H7 (cell line): ENCODE measurements at places on chromosomes 12 and 14.

DNA sequence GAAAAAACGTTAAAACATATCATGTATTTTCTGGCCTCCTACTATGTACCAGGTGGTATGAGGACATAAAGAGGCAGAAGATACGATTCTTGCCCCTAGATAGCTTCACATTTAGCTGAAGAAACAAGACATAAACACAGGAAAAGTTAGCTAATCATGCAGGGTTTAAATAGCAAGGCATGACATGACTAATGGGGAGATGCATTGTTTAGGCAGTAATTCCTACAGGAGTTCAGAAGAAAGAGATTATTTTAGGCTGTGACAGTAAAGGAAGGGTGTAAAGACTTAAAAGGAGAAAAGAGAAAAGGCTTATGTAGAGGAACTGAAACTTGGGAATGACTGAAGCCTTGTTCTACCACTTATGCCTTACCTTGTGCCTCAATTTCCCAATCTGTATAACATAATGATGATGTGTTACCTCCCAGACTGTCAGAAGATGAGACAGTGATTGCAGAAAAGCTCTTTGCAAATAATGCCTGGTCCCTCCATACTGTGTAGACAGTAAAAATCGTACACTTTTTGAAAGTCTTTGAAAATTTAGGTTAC lies 44.4 kb downstream of the PRKCH start:
- no peak for DNase-seq

DNA sequence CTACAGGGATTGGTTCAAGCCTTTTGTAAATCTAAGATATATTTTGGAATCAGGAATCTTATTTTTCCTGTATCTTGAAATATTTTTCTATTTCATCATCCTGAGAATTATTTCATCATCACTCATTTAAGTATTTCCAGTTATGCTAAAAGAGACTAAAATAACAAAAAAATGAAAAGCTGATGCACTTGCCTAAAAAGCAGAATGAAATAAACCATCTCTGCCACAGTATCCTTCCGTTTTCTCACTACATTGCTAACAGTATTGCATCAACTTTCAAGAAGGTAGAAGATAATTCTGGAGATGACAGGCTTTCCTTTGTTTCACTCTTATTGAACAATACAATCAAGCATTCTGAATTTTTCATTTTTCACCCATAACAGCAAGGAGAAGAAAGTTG lies 31.1 kb upstream of the EIF5 start:
- DNase-seq, result no peak

DNA sequence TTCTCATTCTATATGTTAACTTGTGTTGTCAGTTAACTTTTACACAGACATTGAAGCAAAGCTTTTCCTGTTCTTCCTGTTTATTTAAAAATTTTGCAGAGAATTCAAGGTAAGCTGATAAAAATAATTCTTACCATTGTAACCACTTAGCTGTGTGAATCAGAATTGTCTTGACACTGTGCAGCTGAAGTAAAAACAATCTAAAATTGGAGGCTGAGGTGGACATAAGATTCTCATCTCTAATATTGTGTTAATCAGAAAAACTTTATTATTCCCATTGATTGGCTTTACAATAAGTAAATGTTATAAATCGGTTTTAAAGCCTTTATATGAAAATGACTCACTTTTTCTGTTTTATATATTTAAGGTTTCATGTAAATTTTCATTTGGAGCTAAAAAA lies 240.3 kb upstream of the PLEKHG7 start:
- no peak for DNase-seq

DNA sequence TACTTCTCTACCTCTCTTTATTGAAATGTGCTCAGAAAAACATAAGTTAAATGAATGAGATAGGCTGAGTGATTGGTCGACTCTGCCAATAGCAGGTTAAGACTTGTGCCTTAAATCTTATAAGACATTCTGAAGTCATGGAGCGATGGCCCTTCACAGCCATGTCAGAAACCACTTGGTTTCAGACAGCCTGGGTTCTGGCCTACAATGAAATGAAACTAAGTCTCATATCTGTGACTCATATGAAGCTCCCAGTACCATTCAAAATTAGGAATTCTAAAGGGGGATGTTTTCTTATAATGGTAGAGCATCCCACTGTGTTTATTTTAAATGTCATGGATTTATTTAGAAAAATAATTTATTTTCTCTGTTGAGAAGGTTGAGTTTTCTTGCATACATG lies 42.6 kb downstream of the PLXNC1 start:
- DNase-seq, result no peak

DNA sequence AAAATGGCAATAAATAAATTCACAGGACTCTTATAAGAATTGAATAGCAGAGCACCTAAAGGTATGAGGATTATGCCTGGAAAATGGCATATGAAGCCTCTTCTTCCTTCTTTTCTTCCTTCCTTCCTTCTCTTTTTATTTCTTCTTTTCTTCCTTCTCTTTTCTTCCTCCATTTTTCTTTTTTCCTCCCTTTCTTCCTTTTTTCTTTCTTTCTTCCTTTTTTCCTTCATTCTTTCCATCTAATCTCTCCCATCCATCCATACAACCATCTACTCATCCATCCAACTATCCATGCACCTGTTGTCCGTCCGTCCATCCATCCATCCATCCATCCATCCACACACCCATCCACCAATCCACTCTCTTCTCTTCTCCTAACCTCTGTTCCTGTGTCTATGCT lies 173.8 kb downstream of the TBX5 start:
- DNase-seq, result no peak

GRCh38 chr14:102213984-102214658 lies 74.4 kb downstream of the WDR20 start:
- DNase-seq, result peak; percentile 66

DNA sequence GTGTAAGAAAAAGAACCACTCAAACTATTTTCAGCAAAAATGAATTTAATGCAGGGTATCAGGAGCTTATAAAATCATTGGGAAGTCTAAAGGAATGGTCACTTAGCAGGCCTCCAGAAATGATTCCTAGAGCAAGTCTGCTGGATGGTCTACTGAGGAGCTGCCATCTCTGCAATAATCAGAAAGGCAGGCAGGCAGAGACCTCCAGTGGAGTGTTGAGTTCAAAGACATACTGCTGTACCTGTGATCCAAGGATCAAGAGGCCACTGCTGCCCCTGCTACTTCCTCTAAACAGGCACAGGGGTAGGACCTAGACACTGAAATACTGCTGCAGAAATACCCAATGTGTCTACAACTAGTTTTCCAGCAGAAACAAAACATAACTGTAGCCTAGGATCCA lies 14.5 kb upstream of the KICS2 start:
- DNase-seq, result no peak

- no peak for DNase-seq
These were observed 54.8 kb downstream of the NINJ2 start for GRCh38 chr12:608413-608812.

- DNase-seq, result no peak
These were observed 67.1 kb upstream of the HIF1A start for GRCh38 chr14:61628016-61628725.

GRCh38 chr12:8661751-8662150 lies 875 bp downstream of the MFAP5 start:
- DNase-seq, result no peak

- no peak for DNase-seq
These were observed 115.0 kb downstream of the TMEM132C start for GRCh38 chr12:128381946-128382345.

DNA sequence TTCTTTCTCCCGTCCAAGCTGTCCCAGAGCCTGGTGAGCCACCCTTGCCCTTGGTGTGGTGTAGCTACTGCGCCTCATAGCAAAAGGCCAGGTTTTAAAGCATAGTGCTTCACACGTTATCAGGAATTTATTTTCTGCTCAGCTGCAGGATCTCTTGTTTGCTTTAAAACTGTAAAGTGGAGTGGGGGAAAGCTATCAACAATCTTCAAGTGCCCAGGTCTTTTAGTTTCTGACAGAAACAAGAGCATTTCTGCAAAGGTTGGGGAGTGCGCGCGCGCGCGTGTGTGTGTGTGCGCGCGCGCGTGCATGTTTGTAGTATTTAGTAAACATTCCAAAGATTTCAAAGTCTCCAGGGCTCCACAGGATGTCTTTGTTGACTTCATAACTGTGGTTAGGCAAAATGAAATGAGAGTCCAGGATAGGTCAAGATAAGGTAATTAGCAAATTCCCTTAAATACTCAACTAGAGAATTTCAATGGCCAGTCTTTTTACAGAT lies 45.5 kb downstream of the EML1 start:
- no peak for DNase-seq

DNA sequence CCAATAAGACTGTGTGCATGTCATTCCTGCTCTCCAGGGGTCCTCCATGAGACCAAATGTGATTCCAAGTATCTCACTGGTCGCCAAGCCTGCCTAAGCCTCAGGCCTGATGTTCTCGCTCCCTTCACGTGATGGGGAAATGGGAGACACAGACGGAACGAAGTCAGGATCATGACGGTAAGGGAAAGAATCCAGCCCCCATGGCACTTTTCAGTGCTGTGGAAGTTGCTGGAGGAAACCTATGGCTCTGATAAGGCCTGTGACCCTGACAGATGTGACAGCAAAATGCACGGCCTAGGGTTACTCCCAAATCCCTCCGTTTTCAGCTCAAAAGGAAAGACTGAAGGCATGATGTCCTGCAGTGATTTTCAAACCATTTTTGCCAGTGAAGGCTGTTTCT lies 184.9 kb downstream of the CALM1 start:
- no peak for DNase-seq

GRCh38 chr12:26845057-26845666 lies 12.2 kb upstream of the ITPR2 start:
- peak; percentile 40 for DNase-seq

GRCh38 chr14:29062976-29063375 lies 296.4 kb downstream of the FOXG1 start:
- no peak for DNase-seq

DNA sequence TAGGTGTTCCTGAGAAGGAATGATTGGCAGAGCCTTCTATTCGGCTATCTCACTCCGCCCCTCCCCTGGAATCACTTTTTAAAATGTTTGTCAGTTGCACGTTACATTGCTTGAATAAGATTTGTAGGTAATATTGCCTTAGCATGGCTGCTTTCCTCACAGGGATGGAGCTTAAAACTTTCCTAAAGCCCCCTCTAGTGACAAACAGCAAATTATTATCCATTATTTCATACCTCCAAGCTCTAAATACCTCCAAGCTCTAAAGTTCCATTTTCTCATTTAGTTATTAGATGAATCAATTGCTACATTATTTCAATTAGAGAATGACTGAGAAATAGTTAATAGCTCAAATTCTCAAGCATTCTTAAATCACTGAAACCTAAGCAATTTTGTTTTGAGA lies 5.1 kb upstream of the SPATA7 start:
- DNase-seq, result no peak

GRCh38 chr12:27998170-27998569 lies 25.6 kb upstream of the PTHLH start:
- DNase-seq, result no peak

DNA sequence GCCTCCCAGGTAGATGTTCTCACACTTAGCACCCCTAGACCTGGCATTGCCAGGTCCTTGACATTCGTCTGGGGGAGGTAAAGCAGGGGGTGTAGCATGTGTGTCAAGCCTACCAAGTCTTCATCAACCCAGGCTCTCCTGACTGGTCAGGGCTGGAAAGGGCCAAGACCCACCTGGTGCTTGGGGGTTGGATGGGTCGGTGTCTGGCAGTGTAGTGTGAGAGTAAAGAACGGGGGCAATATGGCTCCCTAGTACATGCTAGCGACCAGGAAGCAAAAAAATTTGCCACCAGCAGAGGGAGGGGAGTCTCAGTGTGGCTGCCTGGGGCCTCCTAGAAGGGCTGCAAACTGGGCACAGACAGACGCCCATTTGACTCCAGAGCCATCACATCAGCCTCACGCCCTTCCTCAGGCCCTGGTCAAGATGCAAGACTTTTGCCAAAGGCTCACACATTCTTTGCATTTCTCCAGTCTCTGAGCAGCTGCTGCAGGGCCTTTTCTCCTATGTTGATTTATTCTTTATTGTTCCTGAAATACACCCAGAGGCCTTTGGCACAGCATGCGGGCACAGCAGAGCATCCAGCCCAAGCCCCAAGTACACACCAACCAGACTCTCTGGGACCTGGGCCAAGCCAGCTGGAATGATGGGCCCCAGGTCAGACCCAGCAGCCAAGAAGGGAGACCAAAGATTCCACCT lies 38.3 kb upstream of the PNMA1 start:
- DNase-seq, result no peak

DNA sequence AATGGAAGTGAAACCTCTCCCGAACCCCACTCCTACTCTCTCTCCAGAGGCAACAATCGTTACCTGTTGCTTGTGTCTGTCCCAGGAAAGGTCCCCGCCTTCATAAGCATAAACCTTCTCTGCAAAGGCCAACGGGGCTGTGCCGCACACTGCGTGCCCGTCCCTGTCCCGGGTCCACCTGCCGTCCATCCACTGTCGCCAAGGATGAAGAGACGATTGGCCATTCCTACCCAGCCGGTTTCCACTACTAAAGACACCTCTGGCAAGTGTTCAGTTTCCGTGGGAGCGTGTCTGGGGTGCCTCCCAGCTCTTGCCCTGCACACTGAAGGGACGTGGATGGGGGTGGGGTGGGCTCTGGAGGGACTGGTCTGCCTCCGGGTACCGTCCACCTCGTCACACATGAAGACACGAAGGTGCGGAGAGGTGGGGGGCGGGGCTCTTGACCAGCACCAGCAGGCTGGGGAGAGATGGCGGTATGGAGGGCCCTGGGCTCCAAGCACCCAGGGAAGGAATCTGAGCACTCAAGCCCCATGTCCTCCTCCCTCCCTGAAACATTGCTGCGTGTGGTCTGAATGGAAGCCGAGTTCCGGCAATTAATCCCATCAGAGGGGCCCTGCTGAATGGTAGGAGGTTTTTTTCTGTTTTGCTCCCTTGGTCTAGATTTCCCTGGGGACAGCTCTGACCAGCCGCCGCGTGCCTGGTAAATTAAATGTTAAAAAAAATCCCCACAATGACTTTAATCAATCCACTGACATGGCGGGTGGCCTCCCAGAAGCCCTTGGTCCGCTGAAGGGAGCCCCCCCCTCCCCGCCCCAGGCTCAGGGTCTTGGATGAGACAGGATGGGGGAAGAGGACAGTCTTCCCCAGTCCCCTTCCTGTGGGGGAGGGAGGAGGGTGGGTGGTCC lies 4.1 kb upstream of the KIF26A start:
- DNase-seq, result peak; percentile 62

DNA sequence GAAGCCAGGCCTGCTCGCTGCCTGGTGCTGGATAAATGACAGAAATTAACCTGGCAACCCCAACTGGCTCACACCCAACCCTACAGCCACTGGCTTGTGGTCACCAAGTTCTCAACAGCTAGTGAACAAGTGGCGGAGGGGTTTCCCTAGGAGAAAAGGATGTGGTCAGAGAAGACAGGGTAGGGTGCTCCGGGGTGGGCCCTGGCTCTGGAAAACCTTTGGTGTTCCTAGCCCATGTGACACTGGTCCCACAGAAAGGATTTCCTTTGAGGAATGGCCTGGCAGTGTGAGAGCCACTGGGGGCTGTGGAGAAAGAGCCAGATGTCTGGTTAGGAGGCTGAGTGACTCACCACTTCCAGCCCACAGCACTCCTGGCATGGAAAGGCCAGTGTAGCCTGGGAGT lies 8.7 kb downstream of the SYNE3 start:
- DNase-seq, result no peak

DNA sequence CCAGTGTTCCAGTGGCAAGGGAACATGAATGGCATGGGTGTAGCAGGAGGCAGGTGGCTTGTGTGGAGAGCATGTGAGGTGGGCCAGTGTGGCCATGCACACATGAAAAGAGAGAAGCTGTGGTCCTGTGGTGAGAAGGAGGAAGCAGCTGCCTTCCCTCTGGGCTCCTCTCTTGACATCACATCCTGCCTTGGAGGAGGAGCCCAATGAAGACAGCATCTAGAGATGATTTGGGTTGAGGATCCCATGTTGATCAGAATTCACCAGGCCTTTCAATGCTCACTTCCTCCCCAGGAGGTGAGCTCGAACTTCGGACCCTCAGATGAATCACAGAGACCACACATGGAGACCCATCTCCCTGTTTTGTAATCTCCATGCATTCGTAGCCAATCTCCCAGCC lies 82.6 kb downstream of the LRRC74A start:
- no peak for DNase-seq
